KBM-7 (cell line): ENCODE measurements at places on chromosomes 7 and 10.

GRCh38 chr7:45882465-45882810, 5.8 kb upstream of the IGFBP1 start:
- DNase-seq = no peak

GRCh38 chr10:69051710-69052487, 36.0 kb upstream of the SRGN start:
- no peak for DNase-seq

DNA sequence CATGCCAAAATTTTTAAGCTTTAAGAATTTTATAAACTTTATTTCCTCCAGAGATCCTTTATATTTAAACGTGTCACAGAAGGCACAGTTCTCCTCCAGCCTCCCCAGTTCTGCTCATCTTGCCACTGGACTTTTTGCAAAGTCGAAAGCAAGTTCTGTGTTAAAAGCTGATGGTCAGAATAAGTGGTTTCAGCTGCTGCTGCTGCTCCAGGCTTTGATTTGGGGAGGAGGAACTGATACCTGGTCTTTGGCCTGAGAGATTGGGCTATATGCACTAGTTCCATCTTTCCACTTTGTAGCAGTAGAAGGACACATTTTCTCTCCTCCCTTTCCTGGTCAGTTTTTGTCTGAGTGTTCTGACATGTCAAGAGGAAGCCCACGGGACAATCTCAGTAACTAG, 435.9 kb upstream of the PHF14 start:
- DNase-seq = no peak

DNA sequence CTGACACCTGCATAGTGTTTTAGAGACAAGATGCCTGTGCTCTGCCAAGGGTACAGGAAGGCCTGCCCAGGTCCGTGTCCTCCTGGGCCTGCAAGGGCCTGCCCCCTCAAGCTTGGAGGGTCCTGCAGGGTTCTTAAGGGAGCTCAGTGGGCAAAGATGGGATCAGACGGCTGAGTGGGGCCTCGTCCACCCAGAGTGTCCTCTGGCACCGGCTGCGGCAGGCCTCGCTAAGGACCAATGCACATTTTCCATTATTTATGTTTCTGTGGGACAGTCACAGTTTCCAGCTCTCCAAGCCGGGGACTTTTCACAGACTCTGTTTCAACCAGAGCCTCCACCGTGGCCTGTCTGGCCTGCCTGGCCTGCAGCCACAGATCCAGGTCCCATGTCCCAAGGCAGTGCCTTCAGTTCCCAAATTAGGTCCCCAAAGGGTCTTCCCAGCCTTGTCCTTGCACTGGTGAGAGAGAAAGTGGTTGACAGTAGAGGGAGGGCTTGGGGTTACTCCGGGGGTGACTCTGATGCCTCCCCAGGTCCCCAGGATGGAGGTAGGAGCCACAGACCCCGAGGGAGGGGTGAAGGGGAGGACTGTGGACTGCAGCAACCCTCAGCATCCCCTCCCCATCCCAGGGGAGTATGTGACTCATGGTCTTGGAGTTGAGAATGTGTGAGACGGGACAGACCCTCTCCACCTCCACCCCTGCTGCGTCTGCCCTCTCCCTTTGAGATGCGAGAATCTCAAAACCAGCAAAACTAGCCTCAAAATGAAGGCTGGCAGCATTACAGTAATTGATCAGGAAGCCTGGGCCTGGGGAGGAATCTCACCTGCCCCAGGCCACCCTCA, 14.8 kb downstream of the MYL10 start:
- DNase-seq = no peak

GRCh38 chr7:5543361-5543760, 119.7 kb upstream of the TNRC18 start:
- no peak for DNase-seq

DNA sequence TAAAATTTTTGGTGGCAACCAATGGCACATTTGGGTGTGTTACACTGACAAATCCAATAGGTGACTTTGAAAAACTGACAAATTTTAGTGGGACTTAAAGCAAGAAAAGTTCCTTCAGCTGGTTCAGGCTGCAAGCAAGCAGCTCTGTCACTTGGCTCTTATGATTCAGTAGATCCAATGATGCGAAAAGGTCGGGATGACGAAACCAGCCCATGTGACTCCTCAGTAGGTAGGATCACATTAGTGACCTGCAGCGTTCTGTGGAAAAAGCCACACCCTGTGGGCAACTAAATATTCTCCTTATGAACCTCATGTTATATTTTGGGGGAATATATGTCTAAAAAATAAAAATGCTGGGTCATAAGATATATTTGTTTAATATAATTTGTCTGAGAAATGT, 13.3 kb upstream of the TSGA13 start:
- no peak for DNase-seq

GRCh38 chr7:1825897-1826741, 156.0 kb downstream of the ELFN1 start:
- no peak for DNase-seq

DNA sequence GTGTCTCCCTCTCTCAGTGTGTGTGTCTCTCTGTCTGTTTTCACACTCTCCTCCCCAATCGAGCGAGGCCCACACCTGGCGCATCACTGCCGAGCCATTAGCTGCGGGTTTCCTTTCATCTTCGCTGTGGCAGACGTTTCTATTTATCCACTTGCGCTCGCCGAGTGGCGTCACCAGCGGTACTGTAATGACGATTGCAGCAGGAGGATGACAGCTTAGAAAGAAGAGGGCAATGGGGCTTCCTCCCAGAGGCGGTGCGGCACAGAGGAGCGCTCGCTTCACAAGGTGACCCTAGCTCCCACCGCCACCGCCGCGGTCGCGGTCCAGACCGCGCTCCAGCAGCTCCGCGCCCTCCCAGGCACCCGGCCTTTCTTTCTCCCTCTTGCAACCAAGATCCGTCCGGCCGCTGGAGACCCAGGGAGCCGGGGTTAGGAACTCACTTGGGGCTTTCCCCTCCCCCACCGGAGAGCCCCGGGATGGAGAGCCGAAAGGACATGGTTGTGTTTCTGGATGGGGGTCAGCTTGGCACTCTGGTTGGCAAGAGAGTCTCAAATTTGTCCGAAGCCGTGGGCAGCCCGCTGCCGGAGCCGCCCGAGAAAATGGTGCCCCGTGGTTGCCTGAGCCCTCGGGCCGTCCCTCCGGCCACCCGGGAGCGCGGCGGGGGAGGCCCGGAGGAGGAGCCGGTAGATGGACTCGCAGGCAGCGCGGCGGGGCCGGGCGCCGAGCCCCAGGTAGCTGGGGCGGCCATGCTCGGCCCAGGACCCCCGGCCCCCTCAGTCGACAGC, at the start of gene EVX1:
Gene EVX1 (plus strand): TSS at position 248 of the 785 bp plus-strand sequence. CDS start 229 bp downstream, at position 477.
- DNase-seq = peak; percentile 45

DNA sequence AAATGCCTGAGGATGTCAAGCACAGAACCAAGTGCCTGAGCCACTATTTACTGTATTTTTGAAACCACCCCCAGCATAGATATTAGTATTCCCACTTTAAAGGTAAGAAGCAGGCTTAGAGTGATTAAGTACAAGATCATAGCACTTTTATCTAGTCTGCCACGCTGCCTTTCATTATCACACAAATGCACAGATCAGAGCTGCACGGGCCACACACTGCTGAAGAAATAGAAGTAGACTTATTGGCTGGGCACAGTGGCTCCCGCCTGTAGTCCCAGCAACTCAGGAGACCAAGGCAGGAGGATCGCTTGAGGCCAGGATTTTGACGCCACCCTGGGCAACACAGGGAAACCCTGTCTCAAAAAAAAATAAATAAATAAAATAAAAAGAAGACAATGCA, 38.2 kb downstream of the NCAPG2 start:
- no peak for DNase-seq

- DNase-seq = no peak
Measured at GRCh38 chr7:2199956-2200583, 32.7 kb downstream of the MAD1L1 start.
